NCI-H524 (cell line): ENCODE measurements at places on chromosomes 6 and 20.

DNA sequence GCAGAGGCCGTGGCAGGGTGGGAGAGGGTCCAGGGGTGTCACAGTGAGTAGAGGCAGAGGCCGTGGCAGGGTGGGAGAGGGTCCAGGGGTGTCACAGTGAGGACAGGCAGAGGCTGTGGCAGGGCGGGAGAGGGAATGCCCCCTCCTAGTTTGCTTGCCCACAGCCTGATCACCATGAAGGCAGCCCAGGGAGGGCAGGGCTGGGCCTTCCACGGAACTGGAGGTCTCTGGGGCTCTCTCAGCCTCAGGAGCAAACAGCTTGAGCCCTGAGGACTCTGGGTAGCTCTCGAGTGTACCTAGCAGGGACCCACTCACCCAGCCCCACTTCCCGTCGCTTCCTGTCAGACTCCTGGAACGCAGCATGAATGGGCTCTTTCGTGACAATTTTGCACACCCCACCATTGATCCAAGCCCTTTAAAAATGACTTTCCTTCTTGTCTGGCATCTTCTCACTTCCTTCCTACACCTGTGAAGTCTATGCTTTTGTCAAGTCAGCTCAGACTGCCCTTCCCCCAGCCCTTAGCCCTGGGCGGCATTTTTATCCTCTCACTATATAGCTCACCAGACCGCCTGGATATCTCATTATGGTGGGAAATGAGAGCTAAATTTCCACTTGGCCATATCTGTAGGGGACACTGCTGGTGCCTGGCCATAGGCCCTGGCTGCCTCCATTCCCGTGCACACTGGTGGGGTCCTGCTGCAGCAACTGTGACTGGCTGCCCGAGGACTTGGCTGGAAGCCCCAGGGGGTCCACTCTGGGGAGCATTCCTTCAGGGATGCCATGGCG, 140.3 kb downstream of the CDC5L start:
- DNase-seq: no peak

DNA sequence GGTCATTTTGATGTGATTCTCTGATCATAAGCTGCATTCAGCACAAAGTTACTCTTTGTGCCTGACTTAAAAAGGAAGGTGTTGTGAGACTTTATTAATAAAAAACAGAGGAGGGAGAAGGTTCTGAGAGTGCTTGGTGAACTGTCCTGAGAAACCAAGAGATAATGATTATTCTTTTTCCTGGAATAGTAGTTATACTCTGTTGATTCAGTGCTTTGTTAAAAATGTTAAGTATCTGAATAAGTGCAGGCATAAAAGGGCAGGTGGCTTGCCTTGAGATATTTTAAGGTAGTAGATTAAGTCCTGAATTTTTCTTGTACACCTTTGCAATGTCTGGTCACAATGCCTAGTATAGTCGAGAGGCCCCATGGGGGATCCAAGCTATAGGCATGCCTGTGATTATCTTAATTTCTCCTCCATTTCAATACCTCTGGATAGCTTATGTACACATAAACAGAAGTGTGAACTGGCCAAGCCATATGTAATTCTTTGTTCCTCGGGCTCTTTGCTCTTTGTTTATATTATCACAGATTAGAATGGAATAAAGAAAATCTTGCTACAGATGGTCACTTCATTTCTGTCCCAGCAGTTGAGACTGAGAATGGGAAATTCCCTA, 50.0 kb downstream of the SOBP start:
- DNase-seq: no peak

DNA sequence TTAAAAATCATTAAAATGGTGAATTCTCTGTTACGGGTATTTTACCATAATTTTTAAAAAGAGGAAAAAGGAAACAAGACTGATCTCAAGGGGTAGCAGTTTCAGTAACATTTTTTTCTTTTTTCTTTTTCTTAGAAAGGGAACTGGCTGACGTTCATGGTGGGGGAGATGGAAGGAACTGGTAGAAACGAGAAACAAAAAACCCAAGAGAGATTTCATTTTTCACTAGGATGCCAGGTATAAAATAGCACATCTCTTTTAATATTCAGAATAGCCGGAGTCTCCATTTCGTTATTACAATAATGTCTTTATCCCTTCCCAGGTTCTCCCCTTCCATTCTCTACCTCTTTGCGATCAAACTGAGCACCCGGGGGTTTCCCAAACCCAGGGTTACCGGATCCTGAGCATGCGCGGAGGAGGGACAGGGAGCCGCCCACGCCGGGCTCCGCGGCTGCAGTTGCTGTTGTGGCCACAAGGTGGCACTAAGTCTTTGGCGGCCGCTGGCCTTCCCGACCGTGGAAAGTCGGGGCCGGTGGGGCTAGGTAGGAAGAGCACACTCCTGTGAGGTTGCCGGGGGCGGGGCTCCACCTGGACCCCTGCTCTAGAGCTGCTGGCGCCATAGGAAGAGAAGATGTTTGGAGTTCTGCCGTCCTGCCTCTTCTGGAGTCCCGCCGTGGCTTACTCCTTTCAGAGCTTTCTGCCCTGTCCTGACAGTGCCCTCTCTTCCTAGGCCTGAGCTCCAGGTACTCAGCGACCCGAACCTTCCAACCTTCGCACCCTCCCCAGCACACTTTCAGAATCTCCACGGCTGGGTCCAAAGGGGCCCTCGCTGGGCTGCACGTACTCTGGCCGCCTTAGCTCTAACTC, 146.8 kb downstream of the SH3BGRL2 start:
- DNase-seq: no peak

DNA sequence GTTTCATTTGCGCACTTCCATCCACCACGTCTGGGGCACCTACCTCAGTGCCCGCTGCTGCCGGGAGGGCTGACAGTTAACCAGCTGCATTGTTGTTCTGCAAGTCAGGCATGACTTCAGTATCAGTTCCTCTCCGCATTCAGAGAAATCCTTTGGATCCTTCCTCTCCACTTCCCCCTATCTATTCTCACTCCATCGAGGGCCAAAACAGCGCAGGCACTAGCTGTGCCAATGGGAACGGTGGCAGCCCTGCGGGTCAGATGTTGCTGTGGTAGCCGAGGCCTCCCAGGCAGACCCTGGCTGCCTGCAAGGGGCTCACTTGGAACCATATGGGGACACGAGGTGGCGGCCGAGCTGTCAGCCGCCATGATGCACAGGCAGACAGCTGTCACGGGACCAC, 64.2 kb upstream of the INSM1 start:
- DNase-seq: no peak

GRCh38 chr20:1334370-1334731, 5.4 kb upstream of the SDCBP2 start:
- no peak for DNase-seq

DNA sequence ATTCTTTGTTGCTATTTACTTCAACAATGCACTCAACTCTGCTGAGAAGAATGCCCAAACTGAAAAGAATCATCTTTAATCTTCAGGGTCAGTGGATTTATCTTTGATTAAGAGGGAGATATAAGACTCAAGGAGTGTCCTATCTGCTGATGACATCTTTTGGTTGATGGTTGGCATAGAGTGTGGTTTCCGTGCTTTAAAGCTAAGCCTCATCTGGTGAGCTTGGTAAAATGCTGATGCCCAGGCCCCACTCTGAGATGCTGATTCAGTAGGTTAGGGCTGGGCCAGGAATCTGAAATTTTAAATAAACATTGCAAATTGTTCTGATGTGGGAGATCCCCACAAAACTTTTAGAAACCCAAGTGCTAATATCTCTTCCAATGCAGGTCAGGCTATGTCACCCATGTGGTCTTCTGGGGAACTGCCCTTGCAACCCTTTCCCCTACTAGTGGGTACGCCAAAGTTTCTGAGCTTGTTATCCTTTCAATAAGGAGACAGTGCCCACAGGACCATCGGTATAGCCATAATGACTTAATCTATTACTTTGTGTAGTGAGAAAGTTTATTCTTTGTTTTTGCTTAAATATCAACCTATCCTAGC, 68.5 kb upstream of the ARMH2 start:
- DNase-seq: no peak

GRCh38 chr6:20814494-20814893, 280.2 kb downstream of the CDKAL1 start:
- DNase-seq: no peak

- no peak for DNase-seq
These were observed 42.4 kb upstream of the EYA4 start for GRCh38 chr6:133198725-133199124.

DNA sequence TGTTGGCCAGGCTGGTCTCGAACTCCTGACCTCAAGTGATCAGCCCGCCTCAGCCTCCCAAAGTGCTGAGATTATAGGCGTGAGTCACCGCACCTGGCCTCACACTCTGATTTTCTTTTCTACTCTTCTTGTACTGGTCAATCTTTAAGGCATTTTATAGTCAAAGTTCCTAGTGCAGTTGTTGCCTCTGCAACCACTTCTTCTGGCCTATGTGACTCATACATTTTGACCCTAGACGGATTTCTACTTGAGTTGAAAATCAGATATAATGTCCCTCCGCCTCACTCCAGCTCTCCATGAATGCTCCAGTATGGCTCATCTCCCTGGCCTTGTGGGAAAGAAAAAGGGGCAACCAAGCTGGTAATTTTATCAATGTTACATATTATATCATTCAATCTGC, 42.4 kb downstream of the TNFRSF21 start:
- no peak for DNase-seq

DNA sequence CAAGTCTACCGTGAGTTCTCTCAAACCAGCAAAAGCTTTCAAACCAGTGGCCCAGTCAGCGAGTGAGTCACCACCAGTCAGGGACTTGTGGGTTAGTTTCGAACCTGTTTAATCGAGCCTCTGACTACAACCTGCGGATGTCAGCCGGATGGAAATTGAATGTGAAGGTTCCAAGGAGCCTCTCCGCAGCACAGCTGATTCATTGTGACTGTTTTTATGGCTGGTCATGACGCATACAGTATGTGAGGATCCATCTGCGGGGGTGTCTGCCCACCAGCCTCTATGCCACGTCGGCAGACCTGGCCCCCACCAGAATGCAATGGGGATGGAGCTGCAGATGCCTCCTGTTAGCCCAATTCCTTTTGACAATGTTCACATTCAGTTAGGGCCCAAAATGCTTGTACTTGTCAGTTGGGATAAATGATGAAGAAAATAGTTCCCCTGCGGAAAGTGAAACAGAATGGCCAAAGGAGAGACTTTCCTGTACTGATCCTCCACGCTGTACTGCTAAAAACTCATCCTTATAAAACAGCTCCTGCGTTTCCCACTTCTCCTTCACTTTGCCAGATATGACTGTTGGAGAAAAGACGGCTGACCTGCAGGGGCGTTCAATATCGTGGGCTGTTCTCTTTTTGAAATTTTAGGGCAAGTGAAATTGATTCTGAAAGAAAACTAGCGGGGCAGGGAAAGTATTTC, 206.6 kb downstream of the TFAP2B start:
- no peak for DNase-seq

GRCh38 chr20:11274141-11274594, 600.4 kb upstream of the JAG1 start:
- DNase-seq: peak; percentile 85

GRCh38 chr6:149456311-149457021, 28.3 kb downstream of the ZC3H12D start:
- no peak for DNase-seq

DNA sequence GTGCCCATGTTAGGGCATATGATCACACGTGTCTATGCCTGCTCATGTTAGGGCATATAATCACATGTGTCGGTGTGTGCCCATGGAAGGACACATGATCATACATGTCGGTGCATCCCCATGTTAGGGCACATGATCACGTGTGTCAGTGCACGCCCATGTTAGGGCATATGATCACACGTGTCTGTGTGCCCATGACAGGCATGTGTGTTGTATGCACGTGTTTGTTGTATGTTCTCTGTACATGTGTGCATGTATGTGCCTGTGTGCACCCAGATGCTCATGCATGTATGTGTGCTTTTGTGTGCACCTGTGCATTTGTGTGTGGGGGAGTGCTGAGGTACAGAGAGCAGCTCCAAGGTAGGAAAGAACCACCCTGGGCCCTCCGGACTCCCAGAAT, 29.8 kb downstream of the YTHDF1 start:
- DNase-seq: no peak

- DNase-seq: no peak
These were observed 14.7 kb downstream of the HTR1B start for GRCh38 chr6:77448546-77448945.

GRCh38 chr6:41370488-41371111, 35.2 kb downstream of the NCR2 start:
- DNase-seq: peak; percentile 68

DNA sequence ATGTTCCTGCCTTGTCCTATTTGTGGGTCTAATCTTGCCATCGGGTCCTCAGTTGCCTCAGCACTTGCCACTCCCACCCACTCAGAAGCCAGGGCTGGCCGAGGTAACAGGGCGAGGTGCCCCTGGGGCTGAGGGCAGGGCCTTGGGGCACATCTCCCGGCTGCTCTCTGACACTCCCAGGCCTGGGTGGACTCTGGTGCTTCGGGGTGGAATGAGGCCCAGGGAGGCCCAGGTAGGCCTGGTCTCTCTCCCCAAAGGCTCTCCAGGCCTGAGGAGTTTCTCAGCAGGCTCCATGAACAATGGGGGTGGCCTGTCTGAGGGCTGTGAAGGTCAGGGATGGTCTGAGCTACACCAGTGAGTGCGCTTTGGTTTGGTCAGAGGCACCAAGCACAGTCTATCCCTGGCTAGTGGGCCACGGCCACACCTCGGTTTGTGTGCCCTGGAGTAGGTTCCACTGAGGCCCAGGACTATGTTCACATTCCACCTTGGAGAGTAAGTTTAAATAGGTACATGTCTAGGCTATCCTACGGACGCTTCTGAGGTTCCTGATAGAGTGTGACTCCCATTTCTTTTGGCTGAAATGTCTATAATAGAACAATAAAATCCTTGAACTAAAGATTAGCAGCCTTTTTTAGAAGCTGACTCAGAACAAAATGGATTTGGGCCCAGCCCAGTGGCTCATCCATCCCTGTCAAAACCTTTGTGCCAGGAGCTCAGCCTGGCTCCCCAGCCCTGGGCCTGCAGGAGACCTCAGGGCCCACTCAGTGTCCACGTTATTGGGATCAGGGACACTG, 78.8 kb downstream of the SLC24A3 start:
- DNase-seq: no peak

GRCh38 chr6:7974938-7975763, 64.6 kb upstream of the TXNDC5 start:
- DNase-seq: no peak

GRCh38 chr6:14692208-14692607, 553.7 kb upstream of the JARID2 start:
- DNase-seq: no peak

- no peak for DNase-seq
These were observed 802 bp upstream of the RRBP1 start for GRCh38 chr20:17682889-17683198.

GRCh38 chr20:34875642-34876405, 588 bp upstream of the ACSS2 start:
- peak; percentile 46 for DNase-seq

- DNase-seq: no peak
These were observed 387.8 kb downstream of the BMP2 start for GRCh38 chr20:7155282-7155681.

- no peak for DNase-seq
These were observed 113.5 kb upstream of the SUPT3H start for GRCh38 chr6:45491048-45491735.

DNA sequence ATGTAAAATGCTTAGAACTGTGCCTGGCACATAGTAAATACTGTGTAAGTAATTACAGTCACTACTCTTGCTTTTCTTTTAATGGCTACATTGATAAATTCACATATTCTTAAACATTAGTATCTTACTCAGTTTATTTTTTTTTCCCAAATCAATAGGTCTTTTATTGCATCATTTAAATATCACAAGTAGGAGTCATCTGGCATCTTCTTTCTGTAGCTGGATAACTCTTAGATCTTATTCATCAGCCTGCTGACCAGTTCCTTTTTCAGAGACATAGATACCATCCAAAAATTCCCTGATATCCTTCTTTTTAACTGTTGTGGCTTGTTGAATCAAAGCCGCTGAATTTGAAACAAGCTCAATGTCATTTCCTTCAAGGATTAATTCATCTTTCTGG, 20.0 kb upstream of the PHF3 start:
- DNase-seq: no peak
